DMS53 (cell line): ENCODE measurements at places on chromosomes 7 and 10.
A peak's percentile ranks its signal among the peaks of the same experiment; 100 is the strongest.

DNA sequence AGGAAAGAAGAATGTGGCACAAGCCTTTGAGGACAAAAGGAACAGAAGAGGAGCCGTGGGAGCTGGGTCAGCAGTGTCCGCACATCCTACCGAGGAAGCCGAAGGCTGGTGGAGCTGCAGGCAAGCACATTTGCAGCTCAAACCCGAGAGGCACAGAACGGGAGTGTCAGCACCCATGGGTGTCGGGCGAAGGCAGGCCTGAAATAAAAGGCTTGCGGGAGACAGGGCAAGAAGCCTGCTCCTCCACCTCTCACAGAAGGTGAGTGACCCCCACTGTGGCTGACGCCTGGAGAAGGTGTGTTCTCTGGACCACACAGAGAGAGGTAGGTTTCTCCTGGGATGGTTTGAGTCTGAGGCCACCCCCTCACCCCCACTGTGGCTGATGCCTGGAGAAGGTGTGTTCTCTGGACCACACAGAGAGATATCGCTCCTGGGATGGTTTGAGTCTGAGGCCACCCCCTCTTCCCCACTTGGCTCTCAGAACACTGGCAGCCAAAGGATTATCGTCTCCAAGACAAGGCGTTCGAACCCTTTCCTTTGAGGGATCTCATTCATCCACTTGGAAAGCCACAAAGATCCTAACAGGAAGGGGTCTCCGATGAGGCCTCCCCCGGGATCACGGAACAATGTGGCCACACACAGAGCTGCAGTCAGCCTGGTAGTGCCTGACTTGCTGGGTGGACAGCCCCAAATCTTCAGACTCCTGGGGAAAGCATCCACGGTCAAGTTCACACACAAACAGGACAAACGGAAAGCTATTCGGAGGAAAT, 21.6 kb upstream of the GTPBP4 start:
- DNase-seq, result no peak

DNA sequence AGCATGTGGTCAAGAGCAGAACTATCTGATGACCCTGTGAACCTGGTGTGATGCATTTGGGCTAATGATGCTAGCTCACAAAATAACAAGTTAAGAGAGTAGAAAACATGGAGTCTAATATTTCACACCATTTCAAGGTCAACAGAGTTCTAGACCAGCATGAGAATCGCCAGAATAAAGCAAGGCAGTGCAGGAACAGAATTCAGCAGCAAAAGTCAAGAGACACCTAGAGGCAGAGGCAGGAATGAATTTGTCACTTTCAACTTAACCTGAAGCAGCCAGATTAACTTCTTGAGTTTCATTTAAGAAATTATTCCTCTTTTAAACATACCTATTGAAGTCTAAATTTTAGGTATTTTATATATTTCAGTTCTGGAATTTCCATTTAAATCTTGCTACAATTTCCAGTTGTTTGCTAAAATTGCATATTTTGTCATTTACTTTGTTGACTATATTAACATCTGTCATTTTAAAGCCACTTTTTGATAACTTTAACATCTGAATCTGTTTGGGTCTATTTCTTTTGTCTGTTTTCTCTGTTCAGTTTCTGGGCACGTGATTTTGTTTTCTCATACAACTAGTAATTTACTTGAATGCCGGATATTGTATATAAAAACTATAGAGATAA, 44.2 kb upstream of the PRSS58 start:
- DNase-seq, result peak; percentile 45

DNA sequence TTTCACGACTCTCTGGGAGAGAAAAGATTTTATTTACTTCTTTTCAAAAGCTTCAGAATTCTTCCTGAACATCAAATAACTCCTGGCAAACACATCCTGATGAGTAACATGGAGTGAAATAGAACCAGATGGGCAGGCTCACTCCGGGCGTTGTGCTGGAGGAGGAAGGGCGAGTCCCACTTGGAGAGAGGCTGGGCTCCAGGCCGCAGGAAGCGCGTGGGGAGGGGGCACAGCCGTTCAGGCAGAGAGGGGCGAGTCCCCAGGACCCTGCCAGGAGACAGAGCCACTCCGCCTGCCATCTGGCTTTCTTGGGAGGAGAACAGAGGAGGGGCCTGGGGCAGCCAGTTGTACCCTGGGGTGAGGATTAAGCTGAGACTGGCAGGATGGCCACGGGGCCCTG, 265.9 kb upstream of the ZMIZ1 start:
- no peak for DNase-seq

- DNase-seq, result no peak
Observed at GRCh38 chr7:37518266-37518665, 69.6 kb upstream of the ELMO1 start.

DNA sequence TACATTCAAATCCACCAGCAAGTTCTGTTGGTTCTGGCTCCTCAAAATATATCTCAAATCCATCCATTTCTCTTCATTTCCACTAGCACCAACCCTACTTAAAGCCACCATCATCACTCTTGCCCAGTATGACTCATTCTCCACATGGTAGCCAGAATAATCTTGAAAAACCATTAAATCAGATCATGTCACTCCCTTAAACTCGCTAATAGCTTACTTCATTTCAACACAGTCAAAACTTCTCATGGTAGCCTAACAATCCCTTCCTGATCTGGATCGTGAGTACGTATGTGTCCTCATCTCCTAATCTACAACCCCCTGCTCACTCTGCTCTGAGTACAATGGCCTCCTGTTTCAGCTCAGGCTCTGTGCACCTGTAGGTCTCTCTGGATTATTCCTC, 8.7 kb downstream of the EPC1 start:
- no peak for DNase-seq

GRCh38 chr7:17385612-17386011, 87.2 kb downstream of the AHR start:
- no peak for DNase-seq

GRCh38 chr7:87021285-87021684, 38.2 kb downstream of the ELAPOR2 start:
- no peak for DNase-seq

- peak; percentile 86 for DNase-seq
Observed at GRCh38 chr10:60989400-60989876, 45.5 kb upstream of the RHOBTB1 start.

DNA sequence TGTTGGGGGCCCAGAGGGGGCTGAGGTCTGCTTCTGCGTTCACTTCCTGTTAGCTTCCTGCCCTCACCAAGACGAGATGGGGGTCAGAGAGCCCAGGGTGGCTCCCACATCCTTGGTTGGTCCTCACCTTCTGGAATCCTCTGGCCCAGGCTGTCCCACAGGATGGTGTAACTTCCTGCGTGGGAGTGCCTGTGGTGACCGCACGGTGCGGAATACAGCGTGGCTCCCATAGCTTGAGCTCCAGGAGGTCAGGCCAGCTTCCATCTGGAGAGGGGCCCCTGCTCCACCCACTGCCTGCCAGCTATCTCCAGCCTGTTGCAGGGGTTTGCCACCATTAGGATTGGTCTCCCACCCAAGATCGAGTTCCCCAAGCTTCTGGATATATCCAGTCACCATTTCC, 681.2 kb upstream of the FOXK1 start:
- no peak for DNase-seq

DNA sequence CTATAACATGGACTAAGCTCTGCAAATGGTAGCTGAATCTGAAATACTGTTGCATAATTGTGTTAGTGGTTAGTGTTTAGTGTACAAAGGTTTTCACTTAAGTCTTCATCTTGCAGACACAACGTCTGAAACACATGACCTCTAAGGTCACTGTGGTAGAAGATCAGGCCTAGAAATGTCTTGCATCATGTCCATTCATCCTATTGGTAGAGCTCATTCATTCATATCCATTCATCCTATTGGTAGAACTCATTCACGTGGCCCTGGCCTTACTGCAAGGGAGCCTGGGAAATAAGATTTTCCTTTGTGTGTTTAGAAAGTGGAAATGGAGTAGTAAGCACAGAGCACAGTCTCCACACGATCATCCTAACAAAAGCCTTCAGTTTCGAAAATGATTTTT, 485.8 kb downstream of the PLXNA4 start:
- no peak for DNase-seq

- DNase-seq, result no peak
Observed at GRCh38 chr10:93876381-93876780, 17.4 kb upstream of the SLC35G1 start.

GRCh38 chr10:132158122-132158741, 28.5 kb upstream of the DPYSL4 start:
- DNase-seq, result peak; percentile 42

GRCh38 chr7:137953043-137953664, 48.7 kb downstream of the CREB3L2 start:
- peak; percentile 68 for DNase-seq

GRCh38 chr10:91340613-91341362, 69.4 kb upstream of the HECTD2 start:
- DNase-seq, result no peak

DNA sequence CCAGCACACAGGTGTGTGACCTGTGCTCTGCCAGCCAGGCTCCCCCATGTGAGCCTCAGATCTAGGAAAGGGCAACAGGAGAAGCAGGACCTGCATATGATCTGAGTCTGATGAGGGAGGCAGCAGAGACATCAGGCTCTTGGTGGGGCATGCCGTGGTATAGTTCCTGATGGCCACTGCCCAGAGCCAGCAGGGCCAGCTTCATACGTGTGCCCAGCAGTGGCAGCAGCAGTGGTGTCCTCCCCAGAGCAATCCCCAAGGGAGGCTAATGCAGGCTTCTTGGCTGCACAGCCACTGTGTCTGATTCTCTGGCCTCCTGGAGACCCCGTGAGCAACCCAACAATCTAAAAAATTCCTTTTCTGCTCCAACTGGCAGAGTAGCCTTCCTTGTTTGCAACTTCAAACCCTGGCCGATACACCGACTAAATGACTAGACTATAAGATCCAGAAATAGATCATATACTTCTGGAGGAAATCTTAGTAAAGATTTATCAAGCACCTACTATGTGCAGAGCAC, 230.6 kb upstream of the ZMIZ1 start:
- no peak for DNase-seq

DNA sequence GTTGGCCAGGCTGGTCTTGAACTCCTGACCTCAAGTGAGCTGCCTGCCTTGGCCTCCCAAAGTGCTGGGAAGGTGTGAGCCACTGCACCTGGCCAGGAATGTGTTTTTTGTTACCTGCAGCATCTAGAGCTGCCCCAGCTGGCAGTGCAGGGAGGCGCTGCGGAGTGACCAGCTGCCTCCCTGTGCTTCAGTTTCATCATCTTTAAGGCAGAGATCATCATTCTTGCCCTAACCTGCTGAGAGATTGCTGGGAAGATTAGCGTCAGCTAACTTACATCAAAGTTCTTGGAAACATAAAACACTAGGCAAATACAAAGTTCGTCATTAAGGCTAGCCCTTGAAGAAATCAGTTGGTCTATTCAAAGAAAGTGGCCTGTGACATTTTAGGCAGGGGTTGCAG, 2.3 kb downstream of the ZNF282 start:
- DNase-seq, result no peak

GRCh38 chr10:60535427-60535826, 145.8 kb upstream of the ANK3 start:
- DNase-seq, result no peak

- DNase-seq, result no peak
Observed at GRCh38 chr7:117051808-117052207, 98.5 kb downstream of the ST7 start.

- DNase-seq, result no peak
Observed at GRCh38 chr10:10797513-10797912, 220.2 kb upstream of the CELF2 start.

DNA sequence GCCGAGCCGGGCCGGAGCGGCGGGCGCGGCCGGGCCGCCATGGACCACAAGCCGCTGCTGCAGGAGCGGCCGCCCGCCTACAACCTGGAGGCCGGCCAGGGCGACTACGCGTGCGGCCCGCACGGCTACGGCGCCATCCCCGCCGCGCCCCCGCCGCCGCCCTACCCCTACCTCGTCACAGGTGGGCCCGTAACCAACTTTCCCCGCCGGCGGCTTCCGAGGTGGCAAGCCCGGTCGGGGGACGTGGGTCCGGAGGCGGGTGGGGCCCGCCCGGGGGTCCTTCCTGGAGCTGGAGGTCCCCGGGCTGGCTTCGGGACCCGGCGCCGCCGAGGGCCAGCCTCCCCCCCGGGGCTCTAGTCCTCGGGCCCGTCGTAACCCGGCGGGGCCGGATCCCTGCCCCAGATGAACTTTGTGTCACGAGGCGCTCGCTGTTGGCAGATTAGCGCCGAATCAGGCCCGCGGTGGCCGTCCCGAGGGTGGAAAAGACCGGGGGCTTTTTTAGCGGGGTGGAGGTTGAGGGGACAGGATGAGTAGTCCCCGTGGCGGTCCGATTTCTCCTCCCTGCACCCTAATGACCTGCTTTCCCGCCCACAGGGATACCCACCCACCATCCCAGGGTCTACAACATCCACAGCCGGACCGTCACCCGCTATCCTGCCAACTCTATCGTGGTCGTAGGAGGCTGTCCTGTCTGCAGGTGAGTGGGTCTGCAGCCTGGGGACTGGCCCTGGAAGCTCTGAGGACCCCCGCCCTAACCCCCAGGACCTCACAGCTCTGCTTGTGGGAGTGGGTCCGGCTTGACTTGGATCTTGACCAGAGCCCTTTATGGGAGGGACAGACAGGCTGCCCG, 496 bp downstream of the BRI3 start:
- DNase-seq, result peak; percentile 62

- DNase-seq, result no peak
Observed at GRCh38 chr10:13956826-13957225, 370.1 kb downstream of the PRPF18 start.

- DNase-seq, result no peak
Observed at GRCh38 chr7:16559497-16560179, 33.0 kb downstream of the LRRC72 start.

- no peak for DNase-seq
Observed at GRCh38 chr7:131014906-131015656, 281.1 kb upstream of the KLF14 start.

- no peak for DNase-seq
Observed at GRCh38 chr7:136452949-136453348, 415.5 kb upstream of the CHRM2 start.

GRCh38 chr7:33961948-33962347, 56.6 kb downstream of the BMPER start:
- no peak for DNase-seq

DNA sequence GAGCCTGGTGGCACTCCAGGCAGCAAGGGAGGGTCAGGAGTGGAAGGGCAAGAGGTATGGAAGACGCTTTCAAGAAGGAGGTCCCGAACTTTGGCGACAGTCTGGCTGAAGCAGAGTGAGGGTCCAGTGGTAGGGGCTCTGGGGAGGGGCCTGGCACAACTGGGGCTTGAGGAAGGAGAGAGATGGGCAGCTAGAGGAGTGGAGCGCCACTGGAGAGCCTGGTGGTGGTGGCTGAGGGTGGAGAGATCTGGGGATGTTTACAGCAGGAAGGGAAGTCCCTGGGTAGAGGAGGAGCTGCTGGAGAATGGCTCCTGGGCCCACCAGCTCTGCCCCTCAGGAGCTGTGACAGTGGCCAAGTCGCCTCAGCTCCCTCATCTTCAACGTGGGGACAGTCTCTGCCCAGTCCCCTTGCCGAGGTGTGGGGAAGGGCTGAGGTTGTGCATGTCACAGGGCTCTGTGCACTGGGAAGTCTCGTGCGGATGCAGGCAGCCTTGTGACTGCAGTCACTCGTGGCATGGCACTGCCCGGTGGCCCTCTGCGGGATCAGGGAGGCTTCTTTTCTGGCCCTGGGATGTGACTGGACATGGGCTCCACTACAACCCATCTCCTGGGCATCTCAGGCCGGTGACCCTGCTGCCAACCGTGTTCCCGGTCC, 18.5 kb downstream of the UBTD1 start:
- DNase-seq, result no peak

- peak; percentile 13 for DNase-seq
Observed at GRCh38 chr7:84271543-84271942, 77.0 kb upstream of the SEMA3A start.
